ENCODE measurements at places on chromosomes 1 and 21.

DNA sequence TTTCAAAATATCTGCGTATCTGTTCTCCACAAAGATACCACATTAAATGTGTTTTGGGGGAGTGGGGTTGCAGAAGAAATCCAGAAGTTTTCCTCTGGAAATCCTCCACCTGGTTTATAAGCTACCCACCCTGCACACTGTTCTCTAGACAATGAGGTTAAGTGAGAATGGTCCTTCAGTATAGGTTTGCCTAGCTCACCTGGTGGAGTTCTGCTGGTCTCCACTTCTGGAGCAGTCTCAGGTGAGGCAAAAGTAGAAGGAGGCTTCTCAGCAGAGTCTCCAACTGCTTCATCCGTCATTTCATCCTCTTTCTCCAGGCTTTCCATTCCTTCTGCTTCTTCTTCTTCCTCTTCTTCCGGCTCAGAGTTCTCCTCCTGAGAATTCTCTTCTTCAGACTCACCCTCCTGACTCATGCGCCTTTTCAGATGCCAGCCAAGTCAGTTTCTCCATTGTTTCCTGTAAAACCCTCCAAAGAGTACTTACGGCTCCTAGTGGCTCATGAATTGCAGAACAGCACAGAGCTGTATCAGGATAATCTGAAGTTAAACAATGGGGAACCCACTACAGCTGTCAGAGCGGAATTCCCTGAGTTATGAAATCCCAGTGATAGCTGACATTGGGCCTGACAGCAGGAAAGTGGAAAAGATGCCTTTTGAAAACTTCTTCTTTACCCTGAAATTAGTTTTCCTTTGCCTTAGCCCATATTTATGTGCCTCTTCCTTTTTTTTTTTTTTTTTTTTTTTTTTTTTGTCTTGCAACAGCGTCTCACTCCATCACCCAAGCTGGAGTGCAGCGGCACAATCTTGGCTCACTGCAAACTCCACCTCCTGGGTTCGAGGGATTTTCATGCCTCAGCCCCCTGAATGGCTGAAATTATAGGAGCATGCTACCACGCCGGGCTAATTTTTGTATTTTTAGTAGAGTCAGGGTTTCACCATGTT lies 38.5 kb downstream of the MSTO1 start:
- DNase-seq, result no peak

GRCh38 chr1:49104575-49104974 lies 327.9 kb upstream of the BEND5 start:
- no peak for DNase-seq

DNA sequence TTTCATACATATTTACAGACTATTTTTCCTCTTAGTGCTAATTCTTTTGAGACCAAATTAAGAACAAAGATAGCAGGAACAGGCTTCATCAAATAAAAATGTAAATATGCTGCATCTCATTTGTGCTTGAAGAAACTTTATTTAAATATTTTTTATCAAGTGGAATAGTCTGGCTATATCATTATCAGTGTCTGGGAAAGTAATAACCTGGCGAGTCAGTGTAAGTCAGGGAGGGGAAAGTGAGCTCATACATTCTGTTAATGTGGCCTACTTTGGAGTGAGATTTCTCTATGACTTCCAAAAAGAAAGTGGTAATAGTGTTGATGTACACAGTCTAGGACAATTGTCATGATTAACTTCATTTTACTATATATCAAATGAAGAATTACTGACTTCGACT lies 1045.1 kb downstream of the ADGRL2 start:
- DNase-seq, result no peak

DNA sequence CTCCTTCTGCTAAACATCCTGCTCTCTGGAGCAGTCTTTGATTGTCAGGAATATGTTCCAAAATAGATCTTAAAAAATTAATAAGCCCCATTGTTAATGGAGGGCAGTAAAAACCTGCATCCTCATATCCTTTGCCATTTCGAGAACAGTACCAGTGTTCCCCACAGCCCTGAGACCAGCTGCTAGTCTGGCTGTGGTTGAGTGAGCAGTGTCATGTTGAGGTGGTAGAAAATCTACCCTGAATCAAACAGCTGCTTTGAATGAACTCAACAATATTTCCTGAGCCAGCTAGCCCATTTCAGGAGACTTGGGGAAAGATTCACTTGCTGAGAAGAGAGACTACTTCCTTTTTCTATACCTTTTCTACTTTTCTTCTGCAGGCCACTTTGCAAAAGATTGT lies 24.4 kb downstream of the FABP3 start:
- DNase-seq, result no peak

DNA sequence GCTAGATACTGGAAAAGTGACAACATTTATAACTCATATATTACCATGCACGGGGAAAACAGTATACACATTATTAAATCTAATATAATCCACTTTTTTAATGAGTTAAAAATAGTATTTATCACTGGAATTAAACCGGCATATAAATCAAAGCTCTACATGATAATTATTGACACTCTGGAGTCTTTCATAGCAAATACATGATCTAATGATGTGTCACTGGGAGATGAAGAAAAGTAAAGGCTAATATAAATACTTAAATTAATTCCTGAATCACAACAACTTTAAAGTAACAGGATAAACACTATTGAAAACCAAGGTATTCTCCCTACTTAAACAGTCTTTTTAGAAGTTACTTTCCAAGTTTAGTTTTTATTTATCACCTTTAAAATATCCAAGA lies 52.4 kb upstream of the ASPM start:
- DNase-seq, result no peak

DNA sequence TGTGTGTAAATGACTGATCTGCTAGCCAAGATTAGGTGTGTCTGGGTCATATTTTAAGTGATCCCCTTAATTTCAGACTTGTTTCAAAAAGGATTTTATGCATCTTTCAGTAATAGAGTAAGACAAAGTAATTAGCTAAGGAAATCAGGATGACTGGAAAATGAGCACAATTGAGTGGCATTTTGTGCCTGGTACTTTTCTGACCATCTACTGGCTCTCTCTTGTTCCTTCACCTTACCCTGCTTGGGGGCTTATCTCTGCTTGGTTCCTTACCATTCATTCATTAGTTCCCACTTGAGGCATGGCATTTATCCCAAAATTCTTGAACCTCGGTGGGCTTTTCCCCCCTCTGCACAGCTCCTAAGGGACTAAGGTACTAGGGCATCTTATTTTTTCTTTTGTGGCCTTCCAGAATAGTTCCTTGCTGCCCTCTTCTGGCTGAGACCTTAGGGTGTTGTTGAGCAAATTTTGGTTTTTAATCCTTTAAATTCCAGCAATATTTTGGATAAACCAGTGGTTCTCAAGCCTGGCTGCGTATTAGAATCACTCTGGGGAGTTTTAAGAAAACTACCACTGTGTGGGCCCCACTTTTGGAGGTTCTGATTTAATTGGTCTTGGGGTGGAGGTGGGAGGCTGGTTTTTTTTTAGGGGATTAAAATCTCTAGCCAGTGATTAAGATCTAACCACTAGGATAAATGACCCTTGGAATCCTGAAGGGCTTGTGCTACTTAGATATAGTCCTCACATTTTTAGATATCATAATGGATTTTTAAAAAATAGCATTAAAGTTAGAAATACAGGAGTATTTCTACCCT lies 50.8 kb downstream of the HS2ST1 start:
- no peak for DNase-seq

DNA sequence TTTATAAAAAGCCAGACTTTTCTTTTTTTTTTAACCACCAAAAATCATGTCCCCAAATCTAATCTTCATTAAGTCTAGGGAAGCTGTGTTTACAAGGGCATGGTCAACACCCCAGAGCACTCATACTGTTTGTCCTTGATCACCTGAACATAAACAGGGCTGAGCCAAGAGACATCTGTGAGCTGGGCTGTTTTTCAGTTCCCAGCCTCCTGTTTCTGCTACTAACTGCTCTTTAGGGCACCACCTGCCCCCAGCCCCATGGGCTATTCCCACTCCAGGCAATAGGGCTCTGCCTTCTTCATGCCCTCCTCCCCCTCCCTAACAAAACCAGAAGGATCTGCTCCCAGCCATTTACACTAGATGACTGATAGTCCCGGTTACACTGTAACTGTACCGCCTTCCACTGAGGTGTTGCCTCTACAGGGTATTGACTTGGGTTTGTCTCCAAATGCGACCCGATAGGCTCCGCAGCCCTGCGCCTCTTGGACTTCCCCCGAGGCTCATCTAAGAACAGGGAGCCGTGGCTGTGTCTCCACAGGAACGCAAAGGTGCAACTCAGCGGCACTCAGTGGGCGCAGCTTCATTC lies 11.7 kb upstream of the SLC26A9 start:
- no peak for DNase-seq

GRCh38 chr1:54408147-54409066 lies 2.2 kb upstream of the SSBP3 start:
- DNase-seq, result no peak

DNA sequence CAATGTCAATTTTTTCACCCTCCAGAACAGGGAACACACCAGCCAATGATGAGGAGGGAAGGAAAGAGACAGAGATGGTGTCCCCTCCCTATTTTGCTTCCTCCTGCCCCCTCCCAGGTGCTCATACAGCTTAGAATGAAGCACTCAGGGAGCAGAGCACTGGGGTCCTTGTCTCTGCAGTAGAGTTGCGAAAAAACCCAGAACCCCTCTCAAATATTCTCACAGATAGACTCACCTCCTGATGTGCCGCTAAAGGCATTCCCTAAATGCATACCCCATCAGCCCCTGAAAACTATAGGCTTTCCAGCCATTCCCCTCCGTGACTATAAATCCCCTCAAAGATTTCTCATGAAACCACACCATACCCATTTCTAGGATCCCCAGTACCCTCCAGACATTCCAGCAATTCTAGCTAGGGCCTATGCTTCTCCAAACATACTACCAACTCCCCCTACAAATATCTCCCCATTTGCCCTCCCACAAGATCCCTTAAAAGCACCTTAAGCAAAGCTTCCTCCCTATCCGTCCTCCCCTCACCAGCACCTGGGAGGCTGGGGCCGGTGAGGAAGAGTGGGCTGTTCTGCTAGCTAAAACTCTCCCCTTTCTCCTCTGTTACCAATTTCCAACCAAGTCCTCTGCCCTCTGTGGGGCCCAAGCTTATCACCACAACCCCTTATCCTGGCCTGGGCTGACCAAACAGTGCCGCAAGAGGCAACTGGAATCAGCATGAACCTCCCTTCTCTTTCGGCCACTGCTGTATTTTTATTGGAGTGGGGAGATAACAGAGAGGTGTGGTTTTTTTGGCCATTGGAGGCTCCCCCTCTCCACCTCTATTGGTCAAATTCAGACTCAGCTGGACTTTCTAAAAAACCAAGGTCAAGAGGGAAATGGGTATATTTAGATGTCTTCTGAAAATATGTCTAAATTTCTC lies 54.7 kb downstream of the RHBG start:
- DNase-seq, result no peak

DNA sequence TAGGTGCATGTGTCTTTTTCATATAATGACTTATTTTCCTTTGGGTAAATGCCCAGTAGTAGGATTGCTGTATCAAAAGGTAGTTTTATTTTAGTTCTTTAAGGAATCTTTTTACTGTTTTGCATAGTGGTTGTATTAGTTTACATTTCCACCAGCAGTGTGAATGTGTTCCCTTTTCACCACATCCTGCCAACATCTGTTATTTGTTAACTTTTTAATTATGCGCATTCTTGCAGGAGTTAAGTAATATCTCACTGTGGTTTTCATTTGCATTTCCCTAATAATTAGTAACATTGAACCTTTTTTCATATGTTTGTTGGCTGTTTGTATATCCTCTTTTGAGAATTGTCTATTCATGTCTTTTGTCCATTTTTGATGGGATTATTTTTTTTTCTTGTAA lies 1761.9 kb downstream of the PLA2G4A start:
- DNase-seq, result no peak

GRCh38 chr1:205676597-205676996 lies 3.7 kb downstream of the SLC45A3 start:
- no peak for DNase-seq

- DNase-seq, result no peak
Measured at GRCh38 chr1:99532276-99532580, 113.7 kb upstream of the PALMD start.

- DNase-seq, result no peak
Measured at GRCh38 chr1:66350001-66350547, 183.9 kb upstream of the SGIP1 start.

- no peak for DNase-seq
Measured at GRCh38 chr1:42963378-42964043, 4.8 kb upstream of the SLC2A1 start.

GRCh38 chr1:54335755-54336108 lies 70.5 kb downstream of the SSBP3 start:
- DNase-seq, result no peak

- DNase-seq, result no peak
Measured at GRCh38 chr1:70436622-70437251, 25.7 kb downstream of the CTH start.

GRCh38 chr1:7980984-7981383 lies 19.5 kb downstream of the PARK7 start:
- DNase-seq, result no peak

DNA sequence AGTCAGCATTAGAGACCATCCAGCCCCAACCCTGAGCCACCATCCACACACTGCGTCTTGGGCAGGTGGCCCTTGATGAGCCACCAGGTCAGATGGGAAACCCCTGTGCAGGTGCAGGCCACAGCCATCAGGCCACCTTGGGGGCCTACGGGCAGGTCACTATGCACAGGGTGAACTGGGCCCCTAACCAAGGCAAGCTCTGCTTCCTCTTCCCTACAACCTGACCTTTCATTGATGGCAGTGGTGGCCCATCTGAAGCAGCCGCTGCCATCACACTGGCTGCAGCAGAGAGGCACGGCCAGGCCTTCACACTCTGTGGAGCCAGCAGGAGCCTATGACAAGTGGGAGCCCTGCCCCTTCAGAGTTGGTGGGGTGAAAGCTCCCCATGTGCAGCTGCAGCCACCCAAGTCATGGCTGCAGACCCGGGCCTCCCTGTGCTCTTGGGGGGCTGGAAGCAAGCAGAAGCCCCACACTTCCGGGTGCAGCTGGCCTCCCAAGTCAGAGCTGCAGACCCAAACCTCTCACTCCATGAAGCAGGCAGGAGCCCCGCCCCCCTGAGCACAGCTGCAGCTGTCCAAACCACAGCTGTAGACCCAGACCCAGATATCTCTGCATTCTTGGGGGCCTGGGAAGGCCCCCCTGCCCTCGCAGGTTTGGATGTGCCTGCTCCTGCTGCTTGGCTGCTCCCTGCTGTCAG lies 681.5 kb downstream of the MATN1 start:
- DNase-seq, result no peak

DNA sequence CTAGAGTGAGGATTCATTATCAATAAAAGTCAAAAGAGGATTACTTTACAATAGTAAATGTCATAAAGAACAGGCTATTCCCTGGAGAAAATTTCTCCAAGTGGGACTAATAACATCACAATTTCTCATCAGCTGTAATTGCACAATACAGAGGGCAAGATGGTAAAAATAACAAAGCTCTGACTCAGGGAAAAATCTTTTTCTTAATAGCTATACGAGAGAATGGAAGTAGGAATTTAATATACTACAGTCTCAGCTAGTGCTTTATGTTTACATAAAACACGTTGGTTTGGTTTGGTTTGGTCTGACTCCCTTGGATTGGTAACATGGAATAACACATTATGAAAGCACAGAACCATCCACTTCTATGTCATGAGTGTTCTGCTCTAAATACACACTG lies 397.6 kb downstream of the LRRIQ3 start:
- DNase-seq, result no peak

GRCh38 chr1:219322766-219323165 lies 149.1 kb downstream of the LYPLAL1 start:
- DNase-seq, result no peak

Data from GM12892 (cell line).